ENCODE measurements at places on chromosomes 4 and X.

- DNase-seq, result no peak
These were observed 240.0 kb downstream of the BCOR start for GRCh38 chrX:39857780-39858179.

DNA sequence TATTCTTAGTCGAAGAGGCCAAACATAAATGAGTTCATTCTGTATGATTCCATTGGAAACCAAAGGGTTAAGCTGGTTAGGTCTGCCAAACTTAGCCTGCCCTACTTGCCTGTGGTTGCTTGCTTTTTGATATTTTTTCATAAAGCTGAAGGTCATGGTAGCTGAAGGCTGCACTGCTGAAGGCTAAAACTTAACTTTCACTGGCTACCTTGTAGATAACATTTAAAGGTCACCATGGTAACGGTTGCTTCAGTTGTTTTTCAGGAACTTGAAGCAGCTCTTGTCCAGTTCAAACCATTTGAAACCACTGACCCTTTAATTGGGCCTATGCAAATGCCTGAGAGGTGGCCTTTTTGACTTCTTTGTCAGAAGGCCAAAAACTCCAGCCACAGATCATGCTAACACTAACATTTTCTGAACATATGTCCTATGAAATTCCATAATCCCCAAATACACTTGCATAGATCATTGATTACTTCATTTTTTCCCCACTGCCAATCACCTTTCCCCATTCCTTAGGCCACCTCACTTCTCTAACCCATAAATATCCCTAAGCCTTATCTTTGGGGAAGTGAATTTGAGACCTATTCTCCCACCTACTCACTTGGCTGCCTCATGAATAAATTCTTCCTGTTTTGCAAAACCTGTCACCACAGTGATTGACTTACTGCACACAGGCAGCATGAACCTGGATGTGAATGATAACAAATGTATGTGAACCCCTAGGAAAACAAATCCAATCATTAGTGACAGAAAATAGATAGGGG is 10.7 kb upstream of the SMIM10L2A start:
- no peak for DNase-seq

DNA sequence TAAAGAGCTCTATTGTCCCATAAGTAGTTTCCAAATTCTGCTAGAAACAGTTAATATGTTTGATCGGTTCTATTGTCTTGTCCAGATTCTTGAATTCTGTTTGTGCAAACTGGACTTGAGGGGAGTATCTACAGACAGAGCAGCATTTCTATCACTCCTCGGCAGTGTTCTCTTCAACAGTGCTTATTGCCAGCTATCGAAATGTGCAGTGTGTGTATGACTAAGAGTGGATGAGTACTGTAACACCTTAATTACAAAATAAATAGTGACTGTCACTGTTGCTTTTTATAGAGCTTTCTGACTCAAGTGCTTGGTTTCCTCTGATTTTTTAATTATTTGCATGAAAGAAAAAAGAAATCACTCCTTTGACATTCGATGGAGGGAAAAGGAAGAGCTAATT is 274.6 kb downstream of the RPA4 start:
- no peak for DNase-seq

GRCh38 chr4:39066371-39066770 is 4.3 kb downstream of the KLHL5 start:
- no peak for DNase-seq

GRCh38 chrX:84735025-84735424 is 232.8 kb upstream of the HDX start:
- no peak for DNase-seq

GRCh38 chr4:6565691-6566390 is 9.1 kb upstream of the MAN2B2 start:
- DNase-seq, result no peak

DNA sequence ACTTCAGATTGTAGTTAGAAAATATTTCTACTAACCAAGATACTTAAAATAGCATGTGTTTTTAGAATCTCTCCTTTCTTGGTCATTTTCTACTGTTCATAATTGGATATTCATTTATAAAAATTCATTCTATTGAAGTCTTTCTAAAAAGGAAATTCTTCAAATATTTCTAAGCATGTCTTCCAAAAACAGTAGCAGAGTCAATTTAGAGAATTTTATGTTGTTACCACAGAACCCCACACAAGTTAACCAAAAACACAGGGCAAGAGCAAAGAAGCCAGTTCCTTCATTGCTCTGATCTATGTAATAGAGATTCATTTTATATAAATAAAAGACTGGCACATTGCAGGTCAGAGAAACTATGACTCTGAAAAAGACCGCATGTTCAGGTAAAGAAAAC is 345.1 kb upstream of the PITX2 start:
- no peak for DNase-seq

- no peak for DNase-seq
These were observed 155.4 kb downstream of the AFAP1 start for GRCh38 chr4:7784131-7784870.

GRCh38 chrX:943035-943434 is 269.4 kb downstream of the CRLF2 start:
- DNase-seq, result no peak

DNA sequence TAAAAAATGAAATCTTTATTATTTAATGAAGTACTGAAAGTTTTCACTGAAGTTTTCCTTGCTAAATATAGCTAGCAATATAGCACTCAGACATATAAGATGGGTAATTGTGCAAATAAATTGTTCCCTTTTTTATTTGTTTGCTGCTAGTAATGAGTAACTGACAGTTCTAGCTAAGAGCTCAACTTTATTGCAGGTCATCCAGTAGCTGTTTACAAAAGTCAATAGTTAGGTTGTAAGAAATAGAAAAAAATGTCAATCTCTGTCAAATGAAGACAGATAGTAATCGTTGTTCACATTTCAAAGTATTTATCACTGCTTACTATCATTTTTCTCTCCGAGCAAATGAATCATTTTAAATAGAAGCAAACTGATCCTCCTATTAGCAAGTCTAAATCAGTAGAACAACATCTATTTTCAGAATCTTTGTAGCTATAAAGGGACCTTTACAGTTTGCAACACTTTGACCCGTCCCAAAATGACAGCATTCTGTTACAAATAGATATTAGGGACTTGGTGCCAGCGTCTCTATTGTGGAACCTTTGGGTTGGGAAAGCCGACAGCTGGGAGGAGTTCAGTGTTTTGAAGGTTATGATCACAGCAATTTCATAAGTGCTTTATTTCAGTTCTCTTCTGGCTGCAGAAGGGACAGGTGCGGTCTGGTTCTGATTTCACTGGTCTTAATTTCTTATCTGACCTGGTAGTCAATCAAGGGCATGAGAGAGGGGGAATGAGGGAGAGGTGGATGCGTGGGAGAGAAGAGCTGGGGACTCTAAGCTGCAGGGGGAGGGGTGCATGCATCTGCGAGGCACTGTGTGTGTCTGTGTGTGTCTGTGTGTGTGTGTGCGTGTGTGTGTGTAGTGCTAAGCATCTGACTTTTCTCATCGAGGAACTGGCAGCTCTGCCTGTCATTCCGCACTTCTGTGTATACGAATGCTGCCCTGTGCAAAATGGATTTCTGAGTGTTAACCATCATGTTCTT is 227.9 kb upstream of the PITX2 start:
- peak; percentile 35 for DNase-seq

- DNase-seq, result no peak
These were observed 10.2 kb downstream of the ADGRL3 start for GRCh38 chr4:61210186-61210939.

DNA sequence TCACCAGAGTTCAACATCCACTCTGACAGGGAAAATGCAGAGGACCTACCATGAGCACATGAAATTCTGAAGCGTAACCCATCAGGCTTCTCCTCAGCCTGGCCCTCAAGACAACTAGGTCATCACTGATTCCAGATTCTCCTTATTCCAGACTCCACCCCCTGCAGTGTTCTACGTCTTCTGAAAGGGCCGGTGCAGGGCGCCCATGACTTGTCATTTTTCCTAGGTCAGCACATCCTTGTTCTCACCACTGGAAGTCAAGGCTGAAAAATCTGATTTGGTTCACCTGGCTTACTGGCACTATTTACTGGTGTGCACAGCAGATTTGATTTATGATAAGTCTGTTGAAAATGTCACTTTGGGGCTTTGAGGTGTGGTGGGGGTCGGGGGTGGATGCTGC is 140.9 kb upstream of the KLF3 start:
- DNase-seq, result no peak

- DNase-seq, result no peak
These were observed 559 bp upstream of the FAM47E start for GRCh38 chr4:76250962-76251361.

- no peak for DNase-seq
These were observed 56.3 kb downstream of the MSN start for GRCh38 chrX:65723706-65724105.

DNA sequence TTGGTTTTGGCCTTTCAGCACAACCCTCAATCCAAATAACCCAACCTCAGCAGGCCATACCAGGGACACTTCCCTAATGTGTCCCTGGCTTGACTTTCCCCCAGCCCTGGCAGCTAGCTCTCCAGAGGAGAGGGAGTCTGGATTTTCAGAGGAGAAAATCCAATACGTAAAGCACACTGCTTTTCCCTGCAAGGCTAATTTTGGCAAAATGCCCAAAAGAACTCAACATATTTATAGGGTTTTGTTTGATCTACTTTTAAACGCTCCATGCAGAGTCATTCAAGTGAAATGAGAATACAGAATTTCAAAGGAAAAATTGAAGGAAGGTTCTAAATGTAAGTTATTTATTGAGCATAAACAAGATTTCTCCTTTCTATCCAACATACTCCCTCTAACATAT is 167.2 kb downstream of the SH3KBP1 start:
- DNase-seq, result no peak

DNA sequence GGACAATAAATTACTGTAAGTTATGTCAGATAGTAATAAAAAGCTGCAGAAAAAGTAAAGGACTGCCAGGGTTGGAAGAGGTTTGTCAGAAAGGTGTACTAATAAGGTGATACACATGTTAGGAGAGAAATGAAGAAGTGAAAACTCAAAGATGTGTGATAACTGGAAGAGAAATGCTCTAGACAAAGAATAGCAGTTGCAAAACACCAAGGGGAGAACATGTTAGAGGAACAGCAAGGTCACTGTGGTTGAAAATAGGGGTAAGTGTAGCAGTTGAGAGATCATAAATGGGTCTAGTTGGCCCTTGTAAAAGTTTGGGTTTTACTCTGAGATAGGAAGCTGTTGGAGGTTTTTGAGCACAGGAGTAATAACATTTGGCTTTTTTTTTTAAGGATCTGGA is 46.9 kb downstream of the HSPA4L start:
- DNase-seq, result no peak

- DNase-seq, result no peak
These were observed 15.1 kb upstream of the PRSS12 start for GRCh38 chr4:118367872-118368271.

DNA sequence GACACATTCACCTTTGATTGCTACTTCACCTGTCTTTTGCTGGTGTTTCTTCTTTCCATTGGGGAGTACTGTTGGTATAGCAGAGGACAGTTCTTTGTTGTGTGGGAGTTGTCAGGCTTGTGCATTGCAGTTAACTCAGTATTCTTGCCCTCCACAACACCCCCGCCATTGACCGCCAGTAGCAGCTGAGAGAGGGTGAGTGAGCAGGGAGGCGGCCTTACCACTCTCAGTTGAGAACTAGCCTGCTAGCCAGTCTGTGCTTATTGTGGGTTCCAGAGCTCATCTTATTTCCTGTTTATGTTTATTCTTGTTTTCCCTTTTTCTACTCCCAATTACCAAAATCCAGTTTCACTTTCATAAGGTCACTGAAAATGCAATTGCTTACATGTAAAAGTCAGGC is 52.2 kb downstream of the STIM2 start:
- no peak for DNase-seq

DNA sequence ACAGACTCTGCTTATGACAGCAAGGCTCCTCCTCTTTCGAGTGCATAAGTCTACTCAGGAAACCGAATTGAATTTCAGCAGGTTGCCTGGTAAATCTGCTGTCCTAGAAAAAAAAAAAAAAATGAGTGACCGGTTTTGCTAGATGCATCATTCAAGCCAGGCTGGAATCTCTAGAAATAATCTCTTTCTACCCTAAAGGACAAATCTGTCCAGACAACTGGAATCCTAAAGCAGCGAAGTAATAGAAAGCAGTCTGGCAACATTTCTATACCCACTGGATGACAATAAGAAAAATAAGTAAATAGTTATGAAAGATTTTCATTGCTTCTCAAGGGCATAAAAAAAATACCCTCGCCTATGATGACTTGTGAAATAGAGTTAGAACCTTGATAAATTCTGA is 703.5 kb downstream of the RPA4 start:
- DNase-seq, result no peak

GRCh38 chrX:65596270-65597034 is 61.9 kb upstream of the LAS1L start:
- peak; percentile 31 for DNase-seq

GRCh38 chr4:25830548-25830947 is 32.2 kb downstream of the SEL1L3 start:
- no peak for DNase-seq

DNA sequence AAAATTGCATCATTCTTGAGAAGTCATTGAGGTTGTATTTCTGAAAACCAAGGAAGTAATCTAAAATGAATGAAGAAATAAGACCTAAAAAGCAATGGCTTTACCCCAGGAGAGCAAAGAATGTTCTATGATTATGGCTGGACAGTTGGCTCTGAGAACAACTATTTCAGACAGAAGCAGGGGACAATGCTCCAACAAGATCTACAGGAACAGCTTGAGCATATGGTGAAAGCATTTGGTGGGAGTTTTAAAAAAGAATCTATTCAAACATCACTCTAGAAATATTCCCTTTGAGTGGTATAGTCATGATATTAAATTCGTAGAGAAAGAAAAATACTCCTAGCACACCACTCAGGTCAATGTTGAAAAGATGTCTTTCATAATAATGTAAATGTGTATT is 26.7 kb downstream of the DYNLT3 start:
- no peak for DNase-seq

GRCh38 chrX:71253253-71254091 is 468 bp downstream of the ZMYM3 start:
- peak; percentile 64 for DNase-seq

DNA sequence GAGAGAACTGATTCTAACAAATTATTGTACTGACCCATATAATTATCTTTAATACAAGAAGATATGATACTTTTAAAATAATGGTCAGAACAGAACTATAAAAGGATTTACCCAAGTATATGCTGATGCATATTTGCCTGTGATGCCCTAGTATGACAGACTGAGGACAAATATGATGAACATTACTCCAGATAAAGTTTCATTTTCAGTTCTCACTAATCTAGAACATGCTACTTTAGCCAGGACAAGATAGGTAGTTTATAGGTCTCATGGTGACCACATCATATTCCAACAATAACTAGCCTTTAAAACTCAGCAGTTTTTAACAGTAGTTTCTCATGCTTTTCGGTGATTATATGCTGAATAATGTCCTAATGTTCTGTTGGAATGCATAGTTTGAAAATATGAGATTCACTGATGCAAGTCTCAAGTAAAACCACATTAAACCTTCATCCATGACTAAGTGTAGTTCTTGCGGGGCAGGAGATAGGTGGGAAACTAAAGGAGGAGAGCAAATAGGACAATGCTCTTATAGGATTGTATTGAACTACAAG is 295.2 kb upstream of the AGA start:
- DNase-seq, result no peak

DNA sequence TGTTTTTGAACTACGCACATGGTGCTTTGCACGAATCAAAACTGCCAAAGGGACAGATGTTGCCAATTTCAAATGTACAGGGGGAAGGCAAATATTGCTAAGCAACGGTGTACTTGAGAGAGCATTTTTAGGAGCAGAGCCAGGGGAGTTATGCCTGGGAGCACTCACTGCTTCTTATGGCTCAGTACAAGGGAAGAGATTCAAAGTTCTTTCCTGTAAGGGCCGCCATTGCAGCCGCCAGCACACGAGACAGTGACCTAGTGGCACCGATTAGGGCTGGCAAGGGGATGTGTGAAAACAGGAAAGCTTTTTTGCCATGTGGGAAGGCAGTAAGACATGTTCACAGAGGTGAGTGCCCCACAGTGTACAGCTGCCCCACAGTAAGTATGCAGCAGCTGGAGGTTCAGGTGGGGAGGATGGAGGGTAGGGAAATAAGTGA is 133.8 kb downstream of the AFF1 start:
- DNase-seq, result peak; percentile 67
